ENCODE measurements at places on chromosomes 16 and 17.

DNA sequence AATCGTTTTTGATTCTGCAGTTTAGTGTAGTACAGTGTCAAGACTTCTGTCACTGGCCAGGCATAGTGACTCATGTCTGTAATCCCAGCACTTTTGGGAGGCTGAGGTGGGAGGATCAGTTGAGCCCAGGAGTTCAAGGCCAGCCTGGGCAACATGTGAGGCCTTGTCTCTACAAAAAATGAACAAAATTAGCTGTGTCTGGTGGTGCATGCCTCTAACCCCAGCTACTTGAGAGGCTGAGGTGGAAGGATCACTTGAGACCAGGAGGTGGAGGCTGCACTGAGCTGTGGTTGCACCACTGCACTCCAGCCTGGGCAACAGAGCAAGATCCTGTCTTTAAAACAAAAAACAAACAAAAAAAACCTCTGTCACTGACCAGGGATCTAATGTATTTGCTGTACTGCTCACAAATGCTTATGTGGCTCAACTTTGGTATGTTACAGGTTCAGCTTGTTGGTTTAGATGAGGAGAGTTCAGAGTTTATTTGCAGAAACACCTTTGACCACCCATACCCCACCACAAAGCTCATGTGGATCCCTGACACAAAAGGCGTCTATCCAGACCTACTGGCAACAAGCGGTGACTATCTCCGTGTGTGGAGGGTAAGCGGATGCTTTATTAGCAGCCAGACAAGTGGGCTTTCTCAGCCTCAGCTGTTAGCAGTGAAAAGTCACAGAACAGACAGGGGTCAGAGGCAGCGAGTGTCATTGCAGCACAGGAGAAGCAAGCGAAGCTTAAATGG, 22.5 kb upstream of the TACO1 start:
- DNase-seq, result no peak

DNA sequence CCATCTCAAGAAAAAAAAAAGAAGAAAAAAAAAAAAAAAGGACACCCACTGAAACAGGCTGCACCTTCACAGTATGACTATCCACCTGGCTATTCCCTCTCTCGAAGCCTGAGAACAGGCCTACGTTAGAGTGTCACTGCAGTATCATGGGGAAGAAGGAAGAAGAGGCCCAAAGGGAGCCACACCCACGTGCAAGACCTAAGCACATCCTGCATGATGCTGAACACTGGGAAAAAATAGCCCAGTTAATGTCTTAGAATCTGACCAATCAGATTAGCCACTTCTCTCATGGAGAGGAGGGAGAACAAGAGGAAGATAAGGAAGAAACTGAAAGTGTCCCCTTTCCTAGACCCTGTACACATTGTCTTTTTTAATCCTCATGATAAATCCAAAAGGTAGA, 19.5 kb upstream of the MED13 start:
- DNase-seq, result no peak

DNA sequence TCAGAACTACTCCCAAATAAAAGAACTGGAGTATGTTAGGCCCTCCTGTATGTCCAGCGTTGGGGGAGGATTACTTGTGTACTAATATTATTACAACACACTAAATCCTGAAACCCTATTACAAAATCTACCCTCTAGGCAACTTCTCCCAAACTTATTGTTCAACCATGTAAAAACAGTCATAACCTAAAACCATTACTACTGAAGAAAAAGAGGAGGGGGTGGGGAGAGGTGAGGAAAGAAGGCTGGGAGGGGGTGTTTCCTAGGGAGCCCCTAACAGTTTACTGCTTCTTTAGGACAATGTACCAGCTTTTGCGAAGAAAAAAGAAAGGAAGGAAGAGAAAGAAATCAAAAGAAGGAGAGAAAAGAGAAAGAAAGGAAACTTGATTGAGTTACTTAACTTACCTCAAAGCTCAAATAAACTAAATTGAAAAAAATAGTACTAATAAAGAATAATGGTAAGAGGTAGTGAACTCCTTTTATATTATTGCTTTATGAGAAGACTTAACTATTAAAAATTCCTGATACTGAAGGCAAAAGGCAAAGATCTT, 2.3 kb downstream of the SALL1 start:
- no peak for DNase-seq

DNA sequence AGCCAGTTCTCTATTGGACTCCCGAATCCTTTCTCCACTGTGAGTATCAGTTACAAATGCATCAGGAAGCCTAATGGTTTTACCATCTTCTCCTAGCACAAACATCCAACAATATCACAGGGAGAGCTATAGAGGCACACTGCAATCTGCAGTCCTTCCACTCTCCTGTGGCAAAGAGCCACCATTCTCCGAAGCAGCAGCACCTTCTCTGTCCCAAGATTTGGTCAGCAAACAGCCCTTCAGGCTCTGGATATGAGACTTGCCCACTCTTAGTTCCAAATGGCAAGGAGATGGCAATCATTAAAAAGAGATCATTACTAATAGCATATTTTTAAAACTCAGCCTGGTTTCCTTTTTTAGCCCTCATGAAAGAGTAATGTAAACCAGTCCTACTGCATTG, 223.4 kb downstream of the HS3ST3A1 start:
- DNase-seq, result no peak

DNA sequence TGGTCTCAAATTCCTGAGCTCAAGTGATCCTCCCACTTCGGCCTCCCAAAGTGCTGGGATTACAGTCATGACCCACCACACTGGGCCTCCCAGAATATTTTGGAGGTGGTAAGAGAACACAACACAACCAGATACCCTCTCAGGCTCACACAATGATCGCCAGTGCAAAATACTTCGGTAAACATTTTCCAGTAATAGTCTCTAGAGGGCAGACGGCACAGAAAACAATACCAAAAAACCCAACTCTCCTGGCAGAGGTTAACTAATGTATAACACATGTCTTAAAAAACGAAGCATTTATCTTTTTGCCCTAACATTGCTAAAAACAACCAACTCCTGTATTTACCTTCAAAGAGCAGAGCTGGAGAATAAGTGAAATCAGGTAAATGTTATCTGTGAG, 10.5 kb downstream of the NUFIP2 start:
- no peak for DNase-seq

GRCh38 chr17:70820276-70820675, 650.9 kb downstream of the KCNJ2 start:
- peak; percentile 11 for DNase-seq

DNA sequence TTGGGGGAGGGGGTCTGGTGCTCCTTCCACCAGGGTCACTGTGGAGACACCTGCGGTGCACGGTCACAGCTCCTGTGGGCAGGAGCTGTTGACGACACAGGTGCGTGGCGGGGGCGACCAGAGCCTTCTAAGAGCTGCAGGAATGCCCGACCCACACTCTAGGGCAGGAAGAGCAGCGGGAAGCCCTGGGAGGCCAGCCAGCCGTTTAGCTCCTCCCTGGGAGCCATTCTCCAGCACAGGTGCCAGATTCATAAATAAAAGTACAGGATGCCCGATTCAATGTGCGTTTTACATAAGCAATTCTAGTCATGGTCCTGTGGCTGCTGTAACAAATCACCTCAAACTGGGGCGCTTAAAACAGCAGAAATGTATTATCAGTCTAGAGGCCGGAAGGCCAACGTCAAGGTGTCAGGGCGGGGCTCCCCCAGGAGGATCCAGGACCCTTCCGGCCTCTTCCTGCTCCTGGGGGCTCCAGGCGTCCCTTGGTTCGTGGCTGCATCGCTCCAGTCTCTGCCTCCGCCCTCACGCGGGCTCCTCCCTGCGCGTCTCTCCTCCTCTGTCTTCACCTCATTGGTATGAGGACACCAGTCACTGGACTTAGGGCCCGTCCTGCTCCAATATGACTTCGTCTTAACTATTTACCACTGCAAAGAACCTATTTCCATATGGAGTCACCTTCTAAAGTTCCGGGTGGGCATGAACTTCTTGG, 155.4 kb downstream of the FOXL1 start:
- no peak for DNase-seq

GRCh38 chr16:89155184-89155679, 16.3 kb upstream of the CDH15 start:
- peak; percentile 54 for DNase-seq

GRCh38 chr17:61000911-61001310, 323.3 kb downstream of the BCAS3 start:
- peak; percentile 44 for DNase-seq

GRCh38 chr16:55849536-55849935, 16.6 kb upstream of the CES1 start:
- no peak for DNase-seq

DNA sequence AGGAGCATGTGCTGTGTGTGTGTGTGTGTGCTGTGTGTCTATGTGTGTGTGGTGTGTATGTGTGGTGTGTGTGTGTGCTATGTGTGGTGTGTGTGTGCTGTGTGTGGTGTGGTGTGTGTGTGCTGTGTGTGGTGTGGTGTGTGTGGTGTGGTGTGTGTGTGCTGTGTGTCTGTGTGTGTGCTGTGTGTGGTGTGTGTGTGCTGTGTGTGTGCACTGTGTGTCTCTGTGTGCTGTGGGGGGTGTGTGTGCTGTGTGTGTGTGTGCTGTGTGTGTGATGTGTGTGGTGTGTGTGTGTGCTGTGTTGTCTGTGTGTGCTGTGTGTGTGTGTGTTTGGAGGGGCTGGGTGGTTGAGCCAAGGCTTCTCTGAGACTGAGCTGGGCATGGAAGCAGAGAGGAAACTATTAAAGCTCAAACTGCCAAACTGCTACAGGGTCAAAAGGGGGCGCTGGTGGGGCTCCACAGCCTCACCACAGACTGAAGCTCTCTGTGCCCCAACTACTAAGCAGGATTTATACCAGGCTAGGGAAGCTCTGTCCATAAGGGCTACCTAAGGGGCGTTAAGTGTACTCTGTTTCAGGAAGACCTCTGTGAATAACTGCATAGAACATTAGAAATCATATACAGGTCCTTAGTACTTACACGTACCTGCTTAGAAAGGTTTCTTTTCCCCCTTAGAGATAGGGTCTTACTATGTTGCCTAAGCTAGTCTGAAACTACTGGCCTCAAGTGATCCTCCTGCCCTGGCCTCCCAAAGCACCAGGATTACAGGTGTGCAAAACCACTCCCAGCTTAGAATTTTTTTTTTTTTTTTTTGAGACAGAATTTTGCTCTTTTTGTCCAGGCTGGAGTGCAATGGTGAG, 27.8 kb upstream of the GHDC start:
- DNase-seq, result peak; percentile 48

DNA sequence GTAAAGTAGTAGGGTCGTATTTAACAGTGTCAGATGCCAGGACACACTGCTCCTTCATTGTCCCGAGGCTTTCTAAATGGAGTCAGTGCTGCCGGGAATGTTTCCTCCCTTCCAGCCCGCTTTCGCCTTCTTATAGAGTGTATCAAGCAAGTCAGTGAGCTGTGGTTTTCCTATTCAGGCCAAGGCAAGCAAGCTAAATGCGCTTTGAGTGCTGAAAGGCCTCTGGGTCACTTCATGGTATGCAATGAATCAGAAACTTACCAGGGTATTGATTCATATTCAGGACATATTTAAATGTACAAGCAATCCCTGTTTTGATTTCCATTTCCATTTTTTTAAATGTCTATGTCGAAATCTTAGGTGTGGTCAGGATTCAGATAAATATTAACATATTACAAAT, 327.9 kb upstream of the SOX9 start:
- peak; percentile 91 for DNase-seq

DNA sequence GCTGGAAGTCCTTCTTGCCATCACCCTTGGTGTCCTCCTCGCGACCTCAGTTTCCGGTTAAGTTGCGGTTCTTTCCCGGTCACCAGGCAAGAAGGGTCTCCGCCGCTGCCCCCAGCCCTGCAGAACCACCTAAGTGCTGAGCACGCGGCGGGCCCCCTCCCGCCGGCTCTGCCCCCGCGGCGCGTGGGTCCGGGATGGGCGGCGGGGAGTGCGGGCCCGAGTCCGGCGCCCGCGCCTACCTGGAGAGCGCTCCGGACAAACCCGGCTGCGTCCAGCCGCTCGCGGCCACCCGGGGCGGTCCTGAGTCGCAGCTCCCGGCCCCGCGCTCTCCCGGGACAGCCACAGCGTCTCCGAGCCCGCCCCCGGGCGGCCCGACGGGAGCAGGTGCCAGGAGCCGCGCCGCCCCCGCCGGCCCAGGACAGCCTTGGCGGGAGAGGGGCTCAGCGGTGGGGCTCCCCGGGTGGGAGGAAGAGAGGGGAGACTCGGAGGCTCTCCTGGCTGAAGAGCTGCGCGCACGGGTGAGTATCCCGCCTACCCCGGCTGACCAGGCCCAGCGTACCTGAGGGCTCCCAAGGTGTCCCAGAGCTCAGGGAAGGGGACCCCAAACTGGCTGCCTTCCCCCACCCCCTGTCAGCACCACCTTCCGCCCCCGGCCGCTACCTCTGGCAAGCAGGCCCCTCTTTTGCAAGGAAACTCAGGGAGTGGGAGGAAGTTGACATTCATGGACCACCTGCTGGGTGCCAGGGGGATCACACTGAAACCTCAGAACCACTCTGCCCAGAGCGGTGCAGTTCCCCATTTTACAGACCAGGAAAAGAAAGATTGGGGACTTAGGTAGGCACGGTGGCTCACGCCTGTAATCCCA, 22.2 kb upstream of the C17orf113 start:
- no peak for DNase-seq

GRCh38 chr16:55392701-55393100, 68.7 kb downstream of the IRX6 start:
- no peak for DNase-seq

- DNase-seq, result no peak
These were observed 19.0 kb downstream of the TRPV1 start for GRCh38 chr17:3590231-3590630.

GRCh38 chr17:16304830-16305229, 48.4 kb downstream of the CENPV start:
- peak; percentile 43 for DNase-seq

DNA sequence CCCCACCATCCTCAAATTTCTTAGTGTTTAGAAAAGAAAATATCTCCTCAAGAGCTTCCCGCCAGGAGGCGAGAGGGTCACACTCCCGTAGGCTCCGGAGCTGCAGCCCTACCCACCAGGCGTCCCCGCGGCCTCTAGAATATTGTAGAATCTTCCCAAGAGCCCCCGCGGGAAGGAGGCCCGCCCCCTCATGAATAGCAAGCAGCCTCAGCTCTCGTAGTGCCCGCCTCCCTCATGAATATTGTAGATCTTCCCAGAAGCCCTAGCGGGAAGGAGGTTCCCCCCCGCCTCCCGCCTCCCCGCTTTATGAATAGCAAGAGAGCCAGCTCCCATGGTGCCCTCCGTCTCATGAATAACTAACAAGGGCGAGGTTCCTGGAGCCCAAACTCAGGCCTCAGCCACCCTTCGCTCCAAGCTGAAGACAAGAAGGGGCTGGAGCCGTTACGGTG, at the start of gene FBXO47:
FBXO47 (minus strand) TSS at position 114 of the 449 bp plus-strand sequence. CDS start 4,378 bp downstream, outside the sequence.
- peak; percentile 90 for DNase-seq

DNA sequence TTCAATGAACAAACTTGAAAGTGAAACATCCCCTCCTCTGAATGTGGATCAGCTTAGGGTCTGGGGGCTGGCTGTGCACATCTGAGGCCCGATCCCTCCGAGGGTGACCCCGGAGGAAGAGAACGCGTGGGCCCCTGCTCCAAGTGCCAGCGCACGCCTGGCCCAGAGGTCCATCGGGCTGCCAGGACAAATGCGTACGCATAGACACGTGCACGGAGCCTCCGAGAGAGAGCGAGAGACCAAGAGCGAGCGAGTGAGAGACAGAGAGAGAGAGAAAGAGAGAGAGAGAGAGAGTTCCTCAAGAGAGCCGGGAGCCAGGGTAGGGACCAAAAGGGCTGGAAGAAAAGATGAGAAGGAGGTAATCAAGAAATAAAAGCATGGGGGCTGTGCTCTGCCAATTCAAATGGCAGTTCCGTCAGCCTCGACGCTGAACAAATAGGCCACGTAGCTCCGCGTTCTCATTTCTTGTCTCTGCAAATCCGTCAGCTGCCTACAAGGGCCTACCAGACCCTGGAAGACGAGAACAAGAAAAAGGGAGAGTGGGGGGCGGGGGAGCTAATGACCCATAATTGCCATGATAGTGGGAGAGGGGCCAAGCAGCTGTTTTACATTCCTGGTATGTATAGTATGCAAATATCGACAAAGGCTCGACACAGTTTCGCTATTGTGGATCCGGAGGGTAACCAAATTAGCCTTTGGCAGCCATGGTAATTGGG, 435.3 kb upstream of the ZFHX3 start:
- DNase-seq, result no peak
